ENCODE measurements at places on chromosomes 12 and 14.

- DNase-seq = no peak
These were observed 133.0 kb upstream of the PZP start for GRCh38 chr12:9341260-9341585.

DNA sequence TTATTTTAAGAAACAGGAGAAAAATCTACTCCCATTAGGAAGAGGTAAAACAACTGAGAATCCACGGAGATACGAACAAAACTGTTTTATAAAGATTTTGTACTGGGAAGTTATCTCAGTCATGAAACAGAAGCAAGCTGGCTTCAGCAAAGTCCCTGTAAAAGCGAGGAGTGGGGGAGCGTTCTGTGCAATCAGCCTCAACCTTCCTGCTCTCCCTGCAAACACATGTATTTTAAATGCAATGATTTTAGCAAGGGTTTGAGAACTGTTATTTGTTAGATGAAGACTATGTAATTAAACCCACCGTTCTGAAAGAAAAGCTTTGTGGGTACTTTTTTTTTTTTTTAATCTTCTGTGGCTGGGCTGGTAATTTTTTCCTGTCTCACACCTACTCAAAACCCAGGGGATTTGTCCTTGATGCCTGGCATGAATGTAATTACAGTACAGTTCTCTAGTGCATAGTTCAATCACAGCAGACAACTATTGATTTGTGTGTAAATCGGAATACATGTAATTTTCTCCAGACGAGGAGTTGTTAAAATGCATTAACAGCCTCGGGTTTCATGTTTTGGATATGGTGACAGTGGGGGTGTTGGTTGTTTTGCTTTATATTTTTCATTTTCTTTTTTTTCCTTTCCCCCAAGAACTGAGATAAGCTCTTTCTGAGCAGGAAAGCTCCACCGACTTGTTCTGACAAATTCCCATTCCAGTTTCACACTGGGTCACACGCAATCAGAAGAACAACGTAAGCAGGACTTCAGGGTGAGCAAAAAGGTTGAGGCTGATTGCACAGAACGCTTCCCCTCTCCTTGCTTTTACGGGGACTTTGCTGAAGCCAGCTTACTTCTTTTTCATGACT is 153.6 kb downstream of the PHLDA1 start:
- no peak for DNase-seq

GRCh38 chr12:8870586-8870985 is 43.7 kb upstream of the PHC1 start:
- DNase-seq = no peak

GRCh38 chr14:100054316-100055075 is 10.7 kb upstream of the EVL start:
- no peak for DNase-seq

DNA sequence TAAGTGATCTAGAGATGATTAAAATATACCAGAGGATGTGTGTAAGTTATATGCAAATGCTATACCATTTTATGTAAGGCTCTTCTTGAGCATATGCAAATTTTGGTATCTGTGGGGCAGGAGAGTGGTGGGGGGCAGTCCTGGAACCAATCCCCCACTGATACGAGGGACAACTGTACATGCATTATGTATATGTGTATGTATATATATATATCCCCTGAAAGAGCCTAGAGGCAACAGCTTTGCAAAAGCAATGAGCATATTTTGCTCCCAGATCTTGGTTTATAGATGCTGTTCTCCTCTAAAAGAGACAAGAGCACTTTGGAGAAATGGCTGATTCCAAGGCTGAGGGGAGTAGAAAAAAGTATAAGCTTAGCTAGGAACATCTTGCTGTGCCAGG is 12.4 kb upstream of the SLC25A3 start:
- no peak for DNase-seq

DNA sequence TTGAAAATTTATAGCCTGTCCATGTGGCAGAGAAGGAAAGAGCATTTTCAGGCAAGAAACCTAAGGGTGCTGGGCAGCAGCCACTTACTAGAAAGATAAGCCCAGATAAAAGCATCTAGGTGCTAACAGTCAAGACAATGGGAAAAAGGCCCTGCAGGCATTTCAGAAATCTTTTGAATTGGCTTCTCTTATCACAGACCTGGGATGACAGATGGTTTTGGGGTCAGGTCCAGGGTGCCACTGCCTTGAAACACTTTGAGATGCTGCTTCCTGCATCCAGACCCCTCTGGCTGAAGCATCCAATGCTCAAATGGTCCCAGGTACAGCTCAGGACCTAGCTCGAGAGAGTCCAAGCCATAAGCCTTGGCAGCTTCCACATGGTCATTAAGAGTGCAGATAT is 466.5 kb downstream of the FSCB start:
- DNase-seq = no peak

DNA sequence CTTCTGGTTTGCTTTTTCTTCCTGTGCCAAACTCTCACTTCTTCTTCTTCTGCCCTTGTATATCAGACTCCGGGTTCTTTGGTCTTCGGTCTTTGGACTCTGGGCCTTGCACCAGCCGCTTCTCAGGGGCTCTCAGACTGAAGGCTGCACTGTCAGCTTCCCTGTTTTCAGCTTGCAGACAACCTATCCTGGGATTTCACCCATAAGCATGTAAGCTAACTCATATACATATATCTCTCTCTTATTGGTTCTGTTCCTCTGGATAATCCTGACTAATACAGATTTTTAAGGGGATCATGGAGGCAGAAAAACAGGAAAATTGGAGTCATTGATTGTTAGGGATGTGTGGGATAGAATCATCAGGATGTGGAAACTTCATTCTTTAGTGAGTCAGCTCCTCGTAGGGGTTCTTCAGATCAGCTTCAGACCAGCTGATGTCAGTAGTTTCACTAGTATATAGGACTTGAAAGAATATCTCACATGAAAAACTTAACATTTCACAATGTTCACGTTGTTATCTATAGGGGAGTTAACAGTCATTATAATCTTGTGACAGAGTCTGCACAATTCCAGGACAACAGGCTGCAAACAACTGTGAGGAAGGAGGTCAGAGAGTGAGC is 102.9 kb downstream of the RASSF9 start:
- no peak for DNase-seq

GRCh38 chr14:60356906-60357550 is 108.0 kb downstream of the PPM1A start:
- no peak for DNase-seq

DNA sequence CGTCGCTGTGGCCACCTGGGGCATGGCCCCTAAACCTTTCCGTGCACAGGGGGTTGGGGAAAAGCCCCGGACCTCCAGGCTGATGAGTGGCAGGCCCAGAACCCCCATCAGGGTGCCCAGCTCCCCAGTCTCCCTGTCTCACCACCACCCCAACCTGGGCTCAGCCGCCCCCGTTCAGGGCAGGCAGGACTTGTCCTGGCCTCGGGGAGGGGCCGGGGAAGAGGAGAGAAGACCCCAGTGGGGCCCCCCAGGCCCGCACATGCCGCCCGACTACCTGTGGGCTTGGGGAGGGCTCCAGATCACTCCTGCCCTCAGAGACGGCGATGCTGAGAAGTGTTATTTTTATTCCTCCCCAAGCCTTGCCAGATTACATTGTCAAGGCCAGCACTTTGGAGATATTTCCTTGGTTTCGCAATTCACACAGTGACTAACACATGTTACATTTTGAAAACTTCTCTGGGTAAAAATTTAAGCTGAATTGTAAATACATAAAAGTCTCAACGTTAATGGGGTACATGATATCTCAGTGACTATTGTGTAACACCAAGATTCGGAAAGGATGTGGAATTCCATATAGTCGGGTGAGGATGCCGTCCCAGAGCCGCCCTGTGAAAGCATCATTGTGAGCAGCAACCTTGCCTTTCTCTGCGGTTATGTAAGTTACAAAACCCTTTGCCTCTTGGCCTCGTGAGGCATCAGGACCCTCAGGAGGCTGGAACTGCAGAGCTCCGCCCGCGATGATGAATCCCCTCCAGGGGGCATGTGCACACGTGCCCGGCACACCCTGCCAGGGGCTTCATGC is 85.6 kb upstream of the DIO3 start:
- peak; percentile 92 for DNase-seq

DNA sequence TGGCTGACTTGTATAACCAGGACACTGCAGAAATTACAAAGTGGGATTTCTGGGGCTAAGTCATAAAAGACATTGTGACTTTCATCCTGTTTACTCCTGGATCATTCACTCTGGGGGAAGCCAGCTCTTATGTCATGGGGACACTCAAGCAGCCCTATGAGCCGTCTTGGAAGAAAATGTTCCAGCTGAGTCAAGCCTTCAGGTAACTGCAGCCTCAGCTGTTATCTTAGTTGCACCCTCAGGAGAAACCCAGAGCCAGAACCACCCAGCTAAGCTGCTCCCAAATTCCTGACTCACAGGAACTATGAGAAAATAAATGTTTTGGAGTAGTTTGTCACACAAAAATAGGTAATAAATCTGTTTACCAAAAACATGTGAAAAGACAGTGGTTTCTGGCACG is 43.1 kb upstream of the GXYLT1 start:
- DNase-seq = no peak

GRCh38 chr12:64457466-64457865 is 5.5 kb downstream of the TBK1 start:
- DNase-seq = no peak

DNA sequence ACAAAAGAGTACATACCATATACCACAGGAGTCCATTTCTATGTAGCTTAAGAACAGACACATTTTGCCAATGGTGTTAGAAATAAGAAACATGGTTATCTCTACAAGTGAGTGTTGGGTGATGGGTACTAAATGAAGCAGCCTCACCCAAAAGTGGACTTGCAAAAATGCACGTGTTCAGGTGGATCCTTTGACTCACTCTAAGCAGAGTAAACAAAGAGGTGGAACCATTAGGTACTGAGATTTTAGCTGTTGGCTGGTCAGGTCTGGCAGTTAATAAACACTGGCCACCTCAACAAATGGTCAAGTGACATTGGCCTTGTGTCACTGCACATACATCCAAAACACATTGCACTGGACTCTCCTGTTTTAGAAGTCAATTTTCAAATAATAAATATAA is 27.6 kb downstream of the EVL start:
- DNase-seq = no peak

DNA sequence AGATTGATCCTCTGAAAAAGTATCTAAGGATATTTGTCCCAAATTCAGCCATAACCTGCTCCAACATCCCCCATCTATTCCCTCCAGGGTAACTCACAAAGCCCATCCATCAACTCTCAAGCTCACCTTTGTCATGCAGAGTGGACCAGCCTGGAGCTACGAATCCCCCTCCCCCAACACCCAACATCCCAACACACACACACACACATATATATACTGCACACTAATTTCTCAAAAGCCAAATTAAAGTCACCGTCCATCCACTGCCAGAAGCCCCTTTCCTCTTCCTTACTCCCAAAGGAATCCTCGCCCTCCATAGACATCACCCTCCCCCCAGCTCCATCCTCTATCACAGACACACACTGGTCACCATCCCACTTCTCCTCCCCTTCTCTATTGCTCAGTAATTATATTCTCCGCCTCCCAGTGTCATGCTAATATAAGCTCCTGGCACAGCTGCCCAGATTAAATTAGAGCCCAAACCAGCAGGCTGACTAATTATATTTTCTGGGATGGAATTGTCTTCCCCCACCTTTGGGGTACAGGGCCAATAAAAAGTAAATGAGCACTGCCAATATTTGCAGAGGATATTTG is 13.5 kb upstream of the TESPA1 start:
- DNase-seq = no peak

DNA sequence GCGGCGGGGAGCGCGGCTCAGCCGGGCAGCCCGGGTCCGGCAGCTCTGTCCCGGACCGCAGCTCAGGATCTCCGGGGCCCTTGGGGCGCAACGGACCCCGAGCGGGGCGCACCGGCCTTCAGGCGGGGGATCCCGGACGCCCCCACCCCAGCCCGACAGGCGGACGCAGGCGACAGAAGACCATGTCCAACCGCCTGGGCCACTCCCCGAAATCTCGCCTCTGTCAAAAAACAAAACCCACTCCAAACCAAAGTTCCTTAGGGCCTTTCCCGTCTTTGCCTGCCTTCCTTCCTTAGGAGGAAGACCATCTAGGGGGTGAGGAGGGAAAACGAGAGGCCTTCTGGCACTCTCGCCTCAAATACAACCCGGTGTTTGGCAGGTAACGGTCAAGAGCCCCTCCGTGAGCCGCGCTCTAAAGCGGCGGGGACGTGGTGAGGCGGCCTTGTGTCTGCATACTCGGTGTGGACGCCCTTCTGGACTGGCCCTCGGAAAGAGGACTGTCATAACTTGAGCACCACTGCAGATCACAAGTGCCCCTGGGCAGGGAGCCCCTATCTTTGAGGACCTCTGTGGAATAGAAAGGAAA is 604 bp downstream of the HCFC2 start:
- DNase-seq = peak; percentile 22

DNA sequence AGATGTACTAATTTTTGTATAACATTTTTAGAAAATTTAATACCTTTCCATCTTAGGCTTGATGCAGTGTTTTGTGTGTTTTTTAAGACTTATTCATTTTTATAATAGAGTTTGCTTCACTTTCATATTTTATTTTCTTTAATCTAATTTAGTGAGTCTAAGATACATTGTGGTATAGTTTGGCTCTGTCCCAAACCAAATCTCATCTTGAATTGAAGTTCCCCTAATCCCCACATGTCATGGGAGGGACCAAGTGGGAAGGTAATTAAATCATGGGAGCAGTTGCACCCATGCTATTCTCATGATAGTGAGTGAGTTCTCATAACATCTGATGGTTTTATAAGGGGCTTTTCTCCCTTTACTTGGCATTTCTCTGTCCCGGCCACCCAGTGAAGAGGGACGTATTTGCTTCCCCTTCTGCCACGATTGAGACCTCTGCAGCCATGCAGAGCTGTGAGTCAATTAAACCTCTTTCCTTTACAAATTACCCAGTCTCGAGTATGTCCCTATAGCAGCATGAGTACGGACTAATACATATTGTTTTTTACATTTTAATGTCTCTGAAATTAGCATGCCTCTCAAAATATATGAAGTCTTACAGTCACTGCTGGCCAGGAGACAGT is 34.9 kb downstream of the GABARAPL1 start:
- DNase-seq = no peak

DNA sequence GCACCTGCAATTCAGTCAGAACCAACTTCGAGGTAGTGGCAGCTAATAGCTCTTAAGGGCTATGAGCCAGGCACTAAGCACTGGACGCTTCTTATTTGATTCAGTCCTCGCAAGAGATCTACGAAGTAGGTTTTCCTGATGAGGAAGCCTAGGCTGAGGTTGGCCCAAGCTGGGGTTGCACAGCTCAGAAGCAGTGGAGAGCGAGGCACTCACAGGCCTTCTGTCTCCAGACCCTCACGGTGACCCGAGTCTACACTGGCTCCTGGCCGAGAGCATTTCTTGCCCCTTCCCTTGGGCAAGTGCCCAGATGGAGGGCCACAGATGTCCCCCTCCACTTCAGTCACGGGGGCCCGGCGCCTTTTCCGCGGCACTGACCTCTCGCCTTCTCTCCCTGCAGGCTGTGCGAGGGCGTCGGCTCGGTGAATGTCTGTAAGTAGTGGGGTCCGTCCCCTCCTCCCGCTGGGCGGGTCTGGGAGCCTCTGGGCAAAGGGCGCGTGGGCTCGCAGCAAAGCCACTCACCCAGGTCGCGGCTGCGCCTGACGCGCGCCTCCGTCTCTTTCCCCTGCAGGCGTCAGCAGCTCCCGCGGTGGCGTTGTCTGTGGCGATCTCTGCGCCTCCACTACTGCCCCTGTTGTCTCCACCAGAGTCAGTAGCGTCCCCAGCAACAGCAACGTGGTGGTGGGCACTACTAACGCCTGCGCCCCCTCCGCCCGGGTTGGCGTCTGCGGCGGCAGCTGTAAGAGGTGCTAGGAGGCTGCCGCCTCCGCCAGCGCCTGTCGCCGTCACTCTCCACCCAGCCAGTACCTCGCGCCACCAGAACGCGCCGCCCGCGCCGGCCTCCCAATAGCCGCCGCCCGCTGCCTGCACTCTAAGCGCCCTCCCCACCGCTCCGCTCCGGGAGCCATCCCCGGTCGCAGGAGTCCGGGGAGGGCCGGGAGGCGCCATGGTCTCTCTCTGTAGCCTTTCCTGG is 13.1 kb downstream of the KRT83 start:
- DNase-seq = peak; percentile 30

All from MCF 10A (cell line).